ENCODE measurements at places on chromosomes 3 and 15.

- no peak for DNase-seq
These were observed 95.8 kb downstream of the SEC22A start for GRCh38 chr3:123297627-123297899.

GRCh38 chr3:185103359-185104127 lies 49.3 kb downstream of the C3orf70 start:
- DNase-seq, result no peak

GRCh38 chr3:9230596-9230995 lies 18.9 kb downstream of the SRGAP3 start:
- no peak for DNase-seq

- DNase-seq, result no peak
These were observed 100.0 kb downstream of the ZMAT3 start for GRCh38 chr3:178971614-178972013.

DNA sequence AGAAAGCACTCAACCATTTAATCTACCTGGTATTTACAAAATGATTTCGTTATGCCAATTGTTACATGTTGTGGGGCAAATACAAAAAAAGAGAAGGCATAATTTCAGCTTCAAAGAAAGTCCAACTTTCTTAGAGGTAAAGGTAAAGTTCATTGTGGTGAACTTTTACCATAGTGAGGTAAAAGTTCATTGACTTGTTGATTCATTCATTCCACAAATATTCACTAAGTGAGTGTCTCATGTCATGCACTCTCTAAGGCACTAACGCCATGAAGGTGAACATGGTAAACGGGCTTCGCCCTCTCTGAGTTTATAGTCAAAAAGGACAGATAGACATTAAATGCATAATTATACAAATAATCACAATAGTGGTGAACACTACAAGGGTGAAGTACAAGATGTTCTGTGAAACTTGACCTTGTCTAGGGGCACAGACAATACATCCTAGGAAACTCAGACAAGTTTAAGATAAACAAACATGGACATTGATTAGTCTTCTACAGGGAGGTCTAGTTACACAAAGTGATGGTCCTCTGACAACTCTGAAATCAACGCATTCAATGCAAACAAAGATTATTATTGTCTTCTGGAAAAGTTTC lies 378.6 kb downstream of the MAGI1 start:
- DNase-seq, result no peak

DNA sequence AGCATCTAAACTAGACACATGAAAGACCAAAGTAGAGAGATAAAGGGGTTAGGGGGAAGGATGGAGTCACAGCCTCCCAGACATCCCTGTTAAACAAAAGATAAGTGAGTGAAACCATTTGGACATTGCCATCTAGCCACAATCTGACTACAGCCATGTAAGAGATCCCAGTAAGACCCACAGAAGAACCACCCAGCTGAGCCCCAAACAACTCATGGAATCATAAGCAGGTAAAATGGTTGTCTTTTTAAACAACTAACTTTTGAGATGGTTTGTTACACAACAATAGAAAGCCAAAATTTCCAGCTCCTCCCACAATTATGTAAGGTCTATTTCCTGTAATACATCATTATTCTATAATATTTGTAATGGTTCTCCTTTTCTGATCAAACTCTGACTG lies 437.5 kb downstream of the IGSF11 start:
- no peak for DNase-seq

GRCh38 chr3:76527773-76528172 lies 512.1 kb upstream of the ROBO2 start:
- DNase-seq, result no peak

GRCh38 chr3:159996018-159996417 lies 7.4 kb downstream of the IL12A start:
- DNase-seq, result no peak

DNA sequence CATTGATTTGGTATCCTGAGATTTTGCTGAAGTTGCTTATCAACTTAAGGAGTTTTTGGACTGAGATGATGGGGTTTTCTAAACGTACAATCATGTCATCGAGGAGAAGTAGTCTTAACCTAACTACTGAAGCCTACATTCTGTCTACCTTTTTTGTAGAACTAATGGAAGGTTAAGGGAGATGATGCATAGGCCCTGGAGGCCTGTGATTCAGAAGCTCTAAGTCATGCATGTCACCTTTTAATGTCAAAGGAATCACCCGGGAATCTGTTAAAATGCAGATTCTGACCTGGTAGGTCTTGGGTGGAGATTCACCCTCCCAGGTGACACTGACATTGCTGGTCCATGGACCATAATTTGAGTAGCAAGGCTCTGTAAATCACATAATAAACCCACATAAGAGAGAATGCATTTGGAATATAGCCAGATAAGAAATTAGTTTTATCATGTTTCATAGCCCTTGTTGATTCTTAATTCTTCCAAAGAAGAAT lies 64.9 kb downstream of the GHSR start:
- no peak for DNase-seq

- no peak for DNase-seq
These were observed 1.4 kb downstream of the CD200R1 start for GRCh38 chr3:112973325-112974177.

GRCh38 chr3:177111541-177111949 lies 85.7 kb downstream of the TBL1XR1 start:
- no peak for DNase-seq
